Heart right ventricle (tissue), 16 donors: ENCODE measurements at places on chromosomes 3 and 15.

DNA sequence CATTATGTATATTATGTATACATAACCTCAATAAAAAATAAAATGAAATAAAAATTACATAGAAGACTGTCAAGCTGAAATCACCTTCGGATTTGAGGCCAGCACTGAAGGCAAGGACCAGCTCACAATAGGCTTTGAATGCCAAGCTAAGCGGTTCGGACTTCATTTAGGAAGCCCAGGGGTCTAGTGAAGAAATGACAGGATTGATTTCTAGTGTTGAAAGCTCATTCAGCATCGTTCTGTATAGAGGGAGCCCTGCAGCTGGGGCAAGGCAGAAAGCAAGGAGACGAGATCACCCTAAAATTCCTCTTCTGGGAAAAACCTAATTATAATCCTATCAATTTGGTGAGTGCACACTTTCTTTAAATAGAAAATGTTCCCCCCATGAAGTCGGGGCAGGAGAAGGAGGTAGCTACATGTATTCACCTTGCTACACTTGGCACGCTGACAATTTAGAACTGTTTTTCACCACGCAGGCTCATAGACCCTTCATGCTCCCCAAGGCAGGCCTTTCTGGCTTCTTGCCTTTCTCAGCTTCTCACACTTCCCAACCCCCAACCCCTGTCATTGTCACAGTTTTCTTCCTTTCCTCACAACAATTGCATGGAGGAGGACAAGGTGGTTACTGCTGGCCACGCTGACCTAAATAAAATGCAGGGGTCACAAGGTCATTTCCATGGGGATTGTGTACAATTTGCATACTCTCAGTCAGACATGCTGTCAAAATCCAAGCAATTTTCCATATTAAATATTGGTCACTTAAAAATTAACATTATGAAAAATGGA lies 44.4 kb upstream of the SSR3 start:
- no peak for DNase-seq

DNA sequence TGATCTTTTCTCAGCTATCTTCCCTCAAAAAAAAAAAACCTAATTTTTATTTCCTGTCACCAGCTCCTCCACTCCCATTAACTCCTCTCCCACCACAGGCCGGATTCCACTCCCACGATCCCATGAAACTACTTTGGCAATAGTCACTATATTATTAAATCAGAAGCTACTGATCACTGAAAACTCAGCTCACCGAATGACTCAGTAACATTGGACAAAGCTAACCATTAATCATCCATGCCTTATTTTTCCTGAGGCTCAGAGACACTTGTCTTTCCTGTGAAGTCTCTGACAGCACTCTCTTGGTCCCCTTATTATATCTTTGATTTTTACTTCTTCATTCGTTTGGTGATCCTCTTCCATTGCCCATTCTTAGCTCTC lies 260.2 kb downstream of the CGGBP1 start:
- no peak for DNase-seq

- peak; percentile 50 for DNase-seq
These were observed at the start of gene CPEB1 for GRCh38 chr15:82647045-82647834. CPEB1 (minus strand) TSS chr15:82647363; CDS start chr15:82628459, 18,904 bp downstream.

- peak; percentile 37 for DNase-seq
These were observed 12.0 kb downstream of the MRPL46 start for GRCh38 chr15:88454867-88455810.
